Naive thymus-derived CD8-positive, alpha-beta T cell (primary cell): ENCODE measurements at places on chromosomes 2 and 18. TPM values are rescaled to one million over a fixed set of nuclear protein-coding genes. Genes with fewer than 3 reads are reported as not detected.

Gene DUSP19
- total RNA-seq = 1.1 TPM

Gene POMC
- 7.6 TPM for total RNA-seq

GRCh38 chr18:13500227-13500865, 226.0 kb downstream of the FAM210A start:
- H3K27me3 ChIP-seq = no peaks in the 10 kb centered on the region
- peaks cover 42% of the 10 kb centered on the region for H3K4me1 ChIP-seq
- H3K4me3 ChIP-seq = no peak overlapping the region
- peaks cover 5% of the 10 kb centered on the region for H3K36me3 ChIP-seq

GRCh38 chr2:24102677-24103076, 18.0 kb upstream of the TP53I3 start:
- H3K27ac ChIP-seq = no peak overlapping the region
- DNase-seq = no peak
- peaks cover 36% of the 10 kb centered on the region for H3K36me3 ChIP-seq
- H3K4me3 ChIP-seq = no peak overlapping the region
